ENCODE measurements at places on chromosomes 6 and 20.

GRCh38 chr6:35512006-35512405, 690 bp downstream of the TULP1 start:
- DNase-seq: no peak

DNA sequence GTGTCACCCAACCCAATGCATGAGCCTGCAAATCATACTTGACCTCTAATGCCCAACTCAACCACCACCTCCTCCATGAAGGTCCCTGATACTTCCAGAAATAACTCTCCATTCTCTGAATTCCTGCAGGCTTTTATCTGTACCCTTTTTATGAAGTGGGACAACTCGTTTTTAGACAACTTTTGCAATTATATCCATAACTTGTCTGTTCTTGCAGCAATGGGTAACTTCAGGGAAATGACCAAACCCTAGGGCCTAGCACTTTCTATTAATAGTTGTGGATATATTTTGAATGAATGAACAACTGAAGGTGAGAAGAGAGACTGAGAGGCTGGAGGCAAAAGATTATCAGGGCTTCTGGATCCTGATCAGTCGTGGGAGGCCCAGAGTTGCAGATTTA, 236.6 kb upstream of the MOCS1 start:
- DNase-seq: no peak

DNA sequence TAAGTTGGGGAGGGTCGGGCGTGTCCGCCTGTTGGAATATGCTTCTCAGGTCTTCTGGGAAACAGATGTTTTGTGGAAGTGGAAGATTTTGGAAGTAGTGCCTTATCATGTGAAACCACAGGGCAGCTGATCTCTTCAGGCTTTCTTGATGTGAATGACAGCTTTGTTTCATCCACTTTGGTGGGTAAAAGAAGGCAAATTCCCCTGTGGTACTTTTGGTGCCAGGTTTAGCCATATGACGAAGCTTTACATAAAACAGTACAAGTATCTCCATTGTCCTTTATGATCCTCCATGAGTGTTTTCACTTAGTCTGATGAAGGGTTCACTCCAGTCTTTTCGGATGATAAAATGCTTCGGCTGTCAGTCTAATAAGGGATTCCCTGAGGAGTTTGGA, 4.6 kb downstream of the IRF4 start:
- DNase-seq: no peak

- DNase-seq: no peak
Observed at GRCh38 chr6:163260111-163260895, 154.2 kb upstream of the QKI start.

DNA sequence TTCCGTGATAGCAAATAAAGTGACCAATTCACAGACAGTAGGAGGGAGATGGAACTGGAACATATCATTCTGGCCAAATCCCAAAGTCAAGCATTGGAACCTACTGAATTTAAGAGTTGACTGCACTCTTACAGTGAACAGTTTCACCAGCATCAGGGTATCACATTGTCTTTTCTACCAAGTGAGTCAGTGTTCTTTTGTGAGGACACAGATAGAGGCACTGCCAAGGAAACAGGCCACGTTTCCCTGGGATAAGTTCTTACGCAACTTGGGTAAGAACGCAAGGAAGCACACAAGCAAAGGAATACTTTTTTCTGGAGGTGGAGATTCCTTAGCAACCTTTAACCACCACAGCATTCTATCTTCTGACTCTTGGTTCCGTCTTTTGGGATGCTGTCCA, 28.6 kb upstream of the ENPP5 start:
- no peak for DNase-seq

DNA sequence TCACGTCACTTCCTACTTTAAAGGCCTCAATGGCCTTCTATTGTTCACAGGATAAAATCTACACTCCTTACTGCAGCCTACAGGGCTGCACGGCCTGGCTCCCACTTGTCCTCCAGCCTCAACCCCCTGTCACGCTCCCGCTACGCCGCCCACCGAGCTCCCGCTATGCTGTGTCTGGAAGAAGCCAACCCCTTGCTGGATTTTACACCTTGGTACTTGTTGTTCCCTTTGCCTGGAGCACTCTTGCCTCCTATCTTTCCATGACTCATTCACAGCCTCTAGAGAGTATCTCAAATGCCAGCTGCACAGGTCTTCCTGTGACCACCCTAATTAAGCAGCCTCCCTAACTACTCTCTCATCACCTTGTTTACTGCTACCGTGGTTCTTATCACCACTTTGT, 259.9 kb downstream of the PRKN start:
- no peak for DNase-seq

- no peak for DNase-seq
Observed at GRCh38 chr6:43970913-43971775, 156.1 kb downstream of the MRPL14 start.

DNA sequence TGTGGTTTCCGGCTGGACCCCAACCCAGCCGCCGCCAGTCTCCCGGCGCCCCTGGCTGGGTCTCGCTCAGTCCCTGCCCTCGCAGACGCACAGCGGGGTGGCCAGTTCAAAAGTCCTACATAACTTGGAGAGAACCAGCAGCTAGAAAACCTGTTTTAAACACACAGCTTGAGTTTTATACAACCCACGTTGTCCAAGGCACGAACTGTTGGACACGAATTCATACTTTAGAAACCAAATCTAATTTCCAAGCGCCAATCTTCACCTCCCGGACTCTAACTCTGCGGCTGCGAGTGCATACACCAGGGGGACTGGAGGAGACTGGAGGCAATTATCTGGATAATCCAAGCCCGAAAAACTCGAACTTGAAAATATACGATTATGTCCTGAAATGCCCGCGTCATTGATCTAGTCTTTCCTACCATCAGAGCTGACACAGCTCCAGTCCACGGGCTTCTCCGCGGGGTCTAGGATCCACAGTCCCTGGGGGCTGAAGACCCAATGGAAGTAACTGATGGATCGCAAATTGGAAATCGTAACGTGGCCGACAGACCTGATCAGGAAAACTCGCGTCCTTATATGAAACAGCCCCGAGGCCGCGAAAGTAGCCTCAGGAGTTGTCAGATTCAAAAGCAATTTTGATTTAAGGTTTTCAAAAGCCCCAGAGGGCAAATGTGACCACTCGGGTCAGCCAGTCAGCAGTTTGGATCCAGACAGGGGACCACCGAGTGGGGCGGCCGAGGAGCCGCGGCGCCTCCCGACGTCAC, 843 bp upstream of the HEY2 start:
- DNase-seq: no peak

DNA sequence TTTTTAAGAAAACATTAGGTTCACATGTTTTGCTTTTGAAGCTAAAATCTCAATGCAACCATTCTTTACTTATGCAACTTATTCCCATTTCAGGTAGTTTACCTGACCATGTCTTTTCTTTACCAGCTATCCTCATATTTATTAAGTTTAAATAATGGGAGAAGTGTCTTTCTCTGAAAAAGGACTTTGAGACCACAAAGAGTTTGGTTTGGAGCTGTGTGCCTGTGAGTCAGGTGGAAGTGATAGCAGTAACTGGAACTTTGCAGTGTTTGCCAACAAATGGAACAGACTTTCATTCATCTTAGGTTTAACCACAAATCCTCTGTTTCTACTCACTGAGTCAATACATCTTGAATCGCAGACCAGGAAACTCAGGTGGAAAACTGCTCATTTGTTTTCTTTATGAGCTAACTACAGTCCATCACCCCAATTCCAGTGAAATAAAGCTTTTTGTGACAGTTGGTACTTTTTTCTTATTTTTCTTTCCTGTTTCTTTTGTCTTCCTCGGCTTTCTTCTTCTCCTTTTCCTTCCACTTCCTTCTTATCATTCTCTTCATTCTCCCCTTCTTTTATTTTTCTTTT, 148.3 kb upstream of the RIN2 start:
- DNase-seq: no peak

DNA sequence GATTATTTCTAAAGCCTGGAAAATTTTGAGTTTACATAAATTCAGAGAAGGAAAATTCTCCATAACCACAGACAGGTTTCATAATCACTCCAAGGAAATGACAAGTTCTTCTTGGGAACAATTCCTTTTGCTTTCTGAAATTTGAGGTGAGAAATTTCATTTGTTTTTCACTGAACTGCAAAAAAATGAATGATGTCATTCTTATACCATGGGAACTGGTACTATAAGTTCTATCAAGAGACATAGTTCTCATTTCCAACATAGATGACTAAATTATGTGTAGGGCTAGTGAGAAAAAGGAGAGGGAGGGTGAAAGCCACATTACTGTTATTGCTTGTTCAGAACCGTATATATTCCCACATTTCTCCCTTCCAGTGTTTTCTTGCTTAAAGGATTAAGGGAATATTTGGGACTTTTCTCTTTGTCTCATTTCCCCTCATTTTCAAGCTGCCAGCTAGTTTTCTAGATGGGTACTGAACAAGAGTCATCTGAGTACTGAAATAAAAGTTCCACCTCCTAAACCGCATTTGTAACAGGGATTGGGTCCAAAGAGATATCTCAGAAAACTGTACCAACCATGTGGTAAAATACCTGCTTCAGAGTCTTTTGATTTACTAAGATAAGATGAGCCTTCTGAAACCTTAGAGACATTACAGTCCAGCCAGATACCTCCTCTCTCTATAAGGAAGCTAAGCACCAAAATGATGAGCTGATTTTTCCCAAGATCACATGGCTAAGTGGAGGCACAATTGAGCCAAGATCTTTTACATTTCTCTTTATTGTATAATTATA, 144.3 kb upstream of the PRDM1 start:
- DNase-seq: no peak

- DNase-seq: no peak
Observed at GRCh38 chr6:39051399-39052122, 3.0 kb downstream of the GLP1R start.

DNA sequence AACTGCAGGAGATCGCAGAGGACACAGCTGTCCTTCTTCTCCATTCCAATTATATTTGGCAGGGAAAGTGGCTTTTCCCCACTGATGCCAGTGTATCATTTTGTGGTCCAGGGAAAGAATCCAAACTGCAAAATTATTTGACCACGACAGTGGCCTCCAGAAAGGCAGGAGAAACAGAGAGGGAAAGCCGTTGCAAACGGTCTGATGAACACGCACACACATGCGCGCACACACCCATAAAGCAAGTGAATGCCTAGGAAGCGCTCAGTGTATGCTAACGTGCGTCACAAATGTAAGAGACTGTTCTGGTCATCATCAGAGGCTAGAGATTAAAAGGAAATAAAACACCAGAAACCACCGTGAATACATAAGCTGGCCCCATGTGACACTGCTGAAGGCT, 54.0 kb downstream of the NPEPL1 start:
- DNase-seq: no peak

GRCh38 chr20:17229256-17229655, 2.4 kb downstream of the PCSK2 start:
- no peak for DNase-seq
